Activated naive CD4-positive, alpha-beta T cell (primary cell): ENCODE measurements at places on chromosomes 6 and 20.

DNA sequence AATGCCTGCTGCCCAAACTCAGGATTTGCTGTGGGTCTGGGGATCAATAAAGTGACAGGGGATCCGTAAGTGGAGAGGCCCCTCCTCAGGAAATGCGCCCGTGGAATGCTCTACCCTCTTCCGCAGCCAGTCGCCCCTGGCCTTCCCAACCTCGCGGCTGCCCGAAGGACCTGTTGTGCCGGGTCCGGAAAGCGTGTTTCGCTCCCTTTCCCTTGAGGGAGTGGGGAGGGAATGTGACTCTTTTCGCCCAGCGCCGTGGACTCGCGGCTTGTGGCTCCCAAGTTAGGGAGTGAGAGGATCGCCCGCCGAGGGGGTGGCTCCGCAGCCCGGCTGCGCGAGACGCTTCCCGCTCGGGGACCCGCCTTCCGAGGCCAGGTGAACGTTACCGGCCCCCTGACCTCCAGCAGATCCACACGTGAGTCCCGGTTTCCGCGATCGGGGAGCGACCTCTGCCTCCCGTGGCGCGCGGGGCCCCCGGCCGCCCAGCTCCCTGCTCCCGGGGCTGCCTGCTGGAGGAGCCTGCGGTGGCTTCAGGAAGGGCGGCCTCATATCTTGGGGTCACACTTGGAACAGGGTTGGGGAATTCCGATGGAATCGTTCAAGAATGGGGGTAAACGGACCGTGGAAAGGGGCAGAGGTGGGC is 666 bp downstream of the TPD52L1 start:
- DNase-seq = no peak

GRCh38 chr6:120675886-120676285 is 658.4 kb downstream of the TBC1D32 start:
- no peak for DNase-seq

DNA sequence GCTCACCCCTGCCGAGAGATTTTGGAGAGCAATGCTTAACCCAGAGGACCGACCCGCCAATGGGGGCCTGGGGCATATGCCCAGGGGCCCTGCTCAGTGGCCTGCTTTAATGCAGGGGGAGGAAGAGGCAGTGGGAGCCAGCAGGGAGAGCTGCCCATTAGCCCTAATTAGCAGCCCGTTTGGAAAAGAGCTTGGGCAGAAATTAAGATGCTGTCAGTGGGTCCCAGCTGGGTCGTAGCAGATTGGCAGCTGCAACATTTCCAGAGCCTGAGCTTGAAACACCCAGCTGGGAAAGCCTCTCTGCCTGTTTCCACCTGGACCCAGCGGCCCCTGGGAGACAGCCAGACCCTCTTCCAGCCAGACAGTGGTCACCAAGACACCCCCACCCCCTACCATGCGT is 39.5 kb downstream of the CD40 start:
- no peak for DNase-seq

GRCh38 chr6:160534050-160534696 is 129.9 kb downstream of the LPA start:
- peak; percentile 6 for DNase-seq

DNA sequence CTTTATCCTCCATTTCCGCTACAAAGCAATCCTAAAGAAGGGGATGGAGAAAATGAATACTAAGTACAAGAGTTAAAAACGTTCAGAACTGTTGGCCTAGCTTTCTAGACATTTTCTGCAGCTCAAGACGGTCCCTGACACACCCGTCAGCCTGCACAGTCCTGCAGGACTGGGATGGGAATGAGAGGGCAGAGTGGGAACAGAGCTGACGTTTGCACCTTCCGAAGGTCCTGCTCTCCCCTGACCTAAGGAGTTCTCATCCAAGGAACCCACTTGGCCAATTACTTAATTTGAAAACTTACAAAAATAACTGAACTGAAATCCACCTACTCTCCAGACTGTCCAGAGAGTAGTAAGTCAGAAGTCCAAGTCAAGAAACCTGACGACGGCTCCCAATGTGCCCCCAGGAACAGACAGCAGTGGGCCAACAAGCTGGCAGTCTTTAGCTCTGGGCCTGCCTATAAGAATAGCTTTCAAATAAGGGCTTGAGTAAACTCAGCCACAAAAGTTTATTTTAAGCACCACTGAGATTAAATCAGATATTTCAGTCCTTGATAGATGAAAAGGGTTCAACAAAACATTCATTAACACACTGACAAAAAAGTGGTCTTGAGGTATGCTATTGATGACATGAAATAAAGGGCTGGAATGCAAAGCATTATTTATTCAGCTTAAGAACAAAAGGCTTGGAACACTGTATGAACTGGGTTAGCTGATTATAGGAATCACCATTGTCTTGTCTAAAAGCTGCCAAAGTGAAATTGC is 76.8 kb downstream of the CNKSR3 start:
- no peak for DNase-seq

GRCh38 chr6:32216285-32216684 is 7.6 kb downstream of the NOTCH4 start:
- no peak for DNase-seq

DNA sequence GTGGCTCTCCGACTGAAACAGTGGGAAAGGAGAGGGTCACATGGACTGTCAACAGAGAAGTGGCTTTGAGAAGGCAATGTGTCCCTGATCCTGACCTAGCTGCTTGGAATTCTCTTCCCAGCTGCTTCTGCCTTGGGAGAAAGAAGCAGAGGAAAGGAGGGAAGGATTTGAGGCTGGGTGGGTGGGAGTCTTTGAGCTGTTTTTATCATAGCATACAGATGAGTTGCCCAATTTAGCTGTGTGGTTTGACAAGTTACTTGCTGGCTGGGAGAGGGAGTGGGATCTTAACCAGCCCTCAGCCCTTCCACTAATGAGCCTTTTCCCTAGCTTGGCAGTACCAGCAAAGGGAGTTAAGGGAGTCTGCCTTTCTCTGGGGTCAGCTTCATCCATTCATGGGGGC is 51.1 kb upstream of the MYL9 start:
- DNase-seq = no peak

- no peak for DNase-seq
These were observed 14.2 kb upstream of the PREX1 start for GRCh38 chr20:48841875-48842529.

DNA sequence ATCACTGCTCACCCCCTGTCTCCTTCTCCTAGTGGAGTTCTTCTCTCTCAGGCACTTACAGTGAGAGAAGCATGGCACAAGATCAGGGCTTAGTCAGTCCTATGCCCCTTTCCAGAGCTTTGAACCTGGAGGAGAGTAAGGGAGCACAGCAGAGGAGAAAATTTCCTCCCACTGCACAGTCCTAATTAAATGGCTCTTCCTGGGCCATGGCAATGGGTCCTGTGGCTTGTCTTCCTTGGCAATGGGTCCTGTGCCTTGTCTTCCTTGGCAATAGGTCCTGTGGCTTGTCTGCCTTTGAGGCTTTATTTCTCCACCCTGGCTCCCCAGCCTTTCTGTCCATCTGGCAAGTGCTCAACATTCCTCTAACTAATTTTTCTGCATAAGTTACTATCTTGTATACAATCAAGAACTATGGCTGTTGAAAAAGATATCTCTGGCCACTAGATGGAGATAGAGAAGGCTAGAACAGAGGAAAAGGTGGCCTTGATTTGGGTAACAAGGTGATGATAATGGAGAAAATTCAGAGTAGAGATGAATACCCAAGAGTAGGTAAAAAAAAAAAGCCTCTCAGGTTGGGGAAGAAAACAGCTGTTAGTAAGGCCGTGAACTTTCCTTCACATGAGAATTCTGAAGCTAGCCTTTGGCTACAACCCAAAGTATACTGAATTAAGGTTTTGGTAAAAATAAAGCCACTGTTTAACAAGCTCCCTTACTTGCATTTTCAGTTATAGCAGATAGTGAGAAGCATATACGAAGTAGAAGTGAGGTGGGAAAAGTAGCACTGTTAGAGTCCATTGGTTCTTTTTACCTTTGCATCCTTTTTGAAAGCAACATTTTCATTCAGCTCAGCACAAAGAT is 504.9 kb downstream of the DOK5 start:
- no peak for DNase-seq

GRCh38 chr20:35828434-35828833 is 56.6 kb downstream of the PHF20 start:
- DNase-seq = no peak

GRCh38 chr6:26065952-26066380 is 21.3 kb upstream of the HFE start:
- DNase-seq = no peak

DNA sequence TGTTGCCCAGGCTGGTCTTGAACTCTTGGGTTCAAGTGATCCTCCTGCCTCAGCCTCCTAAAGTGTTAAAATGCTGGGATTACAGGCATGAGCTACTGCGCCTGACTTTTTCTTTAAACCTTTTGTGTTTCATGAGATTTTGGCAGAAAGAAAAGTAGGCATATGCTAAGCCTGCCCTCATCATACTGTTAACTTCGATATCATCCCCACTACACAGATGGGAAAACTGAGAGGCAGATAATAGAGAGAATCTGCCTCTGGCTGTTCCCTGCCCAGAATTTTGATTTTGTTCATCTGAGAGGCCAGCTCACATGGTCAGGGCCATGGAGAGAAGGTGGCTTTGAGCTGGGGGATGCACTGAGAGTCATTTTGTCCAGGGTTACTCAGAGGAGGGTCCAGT is 7.5 kb downstream of the PABPC1L start:
- no peak for DNase-seq

- DNase-seq = no peak
These were observed 935.7 kb downstream of the KIF16B start for GRCh38 chr20:15637546-15637945.

- no peak for DNase-seq
These were observed 500.8 kb downstream of the ADGRB3 start for GRCh38 chr6:69135927-69136326.

GRCh38 chr6:75689576-75689975 is 59.5 kb upstream of the MYO6 start:
- DNase-seq = no peak

DNA sequence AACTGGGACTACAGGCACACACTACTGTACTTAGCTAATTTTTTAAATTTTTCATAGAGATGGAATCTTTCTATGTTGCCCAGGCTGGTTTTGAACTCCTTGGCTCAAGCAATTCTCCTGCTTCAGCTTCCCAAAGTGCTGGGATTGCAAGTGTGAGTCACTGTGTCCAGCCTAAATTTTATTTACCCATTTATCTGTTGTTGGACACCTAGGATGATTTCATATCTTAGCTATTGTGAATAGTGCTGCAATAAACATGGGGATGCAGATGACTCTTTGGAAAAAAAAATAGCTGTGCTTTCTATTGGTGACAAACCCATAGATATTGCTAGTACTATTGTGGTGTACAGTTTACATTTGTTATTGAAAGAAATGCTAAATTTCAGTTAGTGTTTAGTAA is 19.6 kb upstream of the SYNCRIP start:
- no peak for DNase-seq

DNA sequence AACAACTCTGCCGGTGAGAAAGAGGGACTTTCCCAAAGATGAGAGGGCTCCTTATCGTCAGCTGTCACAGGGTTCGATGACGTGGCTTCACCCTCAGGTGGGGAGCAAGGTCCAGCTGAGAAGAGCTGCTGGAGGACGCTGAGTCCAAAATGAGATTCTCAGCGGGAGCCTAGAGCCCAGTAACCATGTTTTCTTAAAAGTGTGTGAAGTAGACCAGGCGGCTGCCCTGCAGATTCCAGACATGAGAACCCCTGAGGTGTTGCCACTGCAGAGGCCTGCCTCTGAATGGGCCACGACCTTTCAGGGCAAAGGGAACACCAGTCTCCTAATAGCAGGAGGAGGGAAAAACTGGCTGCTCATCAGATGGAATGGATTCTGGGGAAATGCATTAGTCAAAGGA is 375.1 kb downstream of the BTBD9 start:
- no peak for DNase-seq

DNA sequence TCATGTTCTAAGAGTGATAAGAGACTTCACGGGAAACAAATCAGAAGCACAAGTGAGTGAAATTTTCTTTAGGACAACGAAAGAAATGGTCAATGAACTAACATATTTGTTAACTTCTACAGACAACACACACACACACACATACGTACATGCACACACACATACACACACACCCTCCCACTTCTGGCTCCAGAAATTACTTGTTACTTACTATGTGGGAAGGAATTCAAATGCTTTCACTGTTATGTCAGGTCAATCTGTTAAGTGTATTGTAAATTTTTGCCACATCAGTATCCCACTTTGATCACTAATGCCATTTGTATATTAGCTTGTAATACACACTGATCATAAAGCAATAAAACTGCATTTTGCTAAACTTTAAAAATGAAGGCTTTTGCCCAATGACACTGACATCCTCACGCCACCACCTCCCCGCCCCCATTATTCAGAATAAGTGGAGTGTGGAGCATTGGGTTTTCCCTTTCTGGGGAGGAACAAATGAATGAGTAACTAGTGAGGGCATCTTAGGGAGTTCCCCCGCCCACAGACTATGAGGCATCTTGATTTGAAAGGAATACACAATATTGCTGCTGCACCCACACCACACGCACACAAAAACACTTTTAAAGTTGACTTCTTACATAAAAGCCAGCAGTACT is 76.2 kb downstream of the ATXN1 start:
- no peak for DNase-seq

DNA sequence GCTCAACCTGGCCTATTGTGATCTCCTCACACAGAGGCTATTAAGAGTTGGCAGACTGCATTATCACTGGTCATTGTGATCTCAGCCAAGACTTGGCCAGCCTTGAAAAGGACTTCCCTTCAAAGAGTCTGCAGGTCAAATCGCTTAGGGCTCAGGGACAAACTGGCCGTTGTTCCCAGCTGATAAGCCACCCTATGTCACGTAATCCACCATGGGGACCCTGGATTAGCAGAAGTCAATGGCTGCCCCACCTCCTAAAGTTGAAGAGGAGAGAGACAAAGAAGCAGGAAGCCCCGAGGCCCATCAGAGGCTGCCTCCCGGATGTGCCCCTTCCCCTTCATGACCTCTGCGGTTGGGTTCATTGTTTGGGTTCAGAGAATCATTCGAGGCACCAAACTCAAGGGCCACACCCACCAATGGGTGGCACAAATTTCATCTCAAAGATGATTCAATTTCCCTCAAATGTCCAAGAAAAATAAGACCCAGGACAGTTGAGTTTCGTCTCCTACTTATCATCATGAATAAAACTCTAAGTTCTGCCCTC is 56.6 kb downstream of the BPIFB1 start:
- DNase-seq = no peak

DNA sequence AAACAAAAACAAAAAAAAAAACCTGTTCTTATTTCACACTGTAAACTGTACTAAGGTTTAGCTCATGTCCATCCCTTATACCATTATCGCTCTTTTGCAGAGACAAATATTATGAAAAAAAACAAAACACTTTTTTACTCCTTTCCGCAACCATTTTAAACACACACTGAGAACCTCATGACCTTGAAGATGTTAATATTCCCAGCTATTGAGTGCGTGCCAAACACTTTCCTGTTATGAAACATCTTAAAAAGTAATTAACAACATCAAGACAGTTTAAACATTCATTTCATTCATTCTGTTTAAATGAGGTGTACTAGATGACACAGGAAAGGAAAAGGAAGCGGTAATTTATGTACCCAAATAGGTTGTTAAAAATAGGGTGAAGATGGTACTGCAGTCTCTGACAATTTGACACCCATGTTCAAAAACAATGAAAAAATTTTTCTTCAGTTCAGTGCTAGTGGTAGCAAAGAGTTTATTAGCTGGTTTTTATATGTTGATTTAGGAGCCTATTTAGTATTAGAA is 3.9 kb upstream of the ARHGAP18 start:
- DNase-seq = no peak

- DNase-seq = peak; percentile 43
These were observed 1.1 kb downstream of the ACTL10 start for GRCh38 chr20:33667676-33668465.
